EL (cell line): ENCODE measurements at places on chromosomes 16 and 17.
A peak's percentile ranks its signal among the peaks of the same experiment; 100 is the strongest.

DNA sequence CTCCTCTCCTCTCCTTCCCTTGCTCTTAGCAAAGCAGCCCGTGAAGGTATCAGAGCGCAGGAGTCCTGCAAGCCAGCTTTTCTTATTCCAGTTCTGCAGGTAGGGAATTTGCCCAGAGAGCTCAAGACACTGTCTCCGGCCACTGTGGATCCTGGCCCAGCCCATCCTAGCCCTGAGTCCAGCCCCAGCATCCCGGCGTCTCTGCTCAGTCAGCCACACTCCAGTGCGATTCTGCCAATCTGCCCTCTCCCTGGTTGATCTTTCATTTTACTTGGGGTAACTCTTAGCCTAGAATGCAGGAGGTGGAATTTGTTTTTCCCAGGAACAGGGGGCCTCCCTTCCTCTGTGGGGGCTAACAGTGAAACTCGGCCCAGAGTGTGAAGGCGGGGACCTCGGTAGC lies 176.9 kb upstream of the GSE1 start:
- DNase-seq = no peak

DNA sequence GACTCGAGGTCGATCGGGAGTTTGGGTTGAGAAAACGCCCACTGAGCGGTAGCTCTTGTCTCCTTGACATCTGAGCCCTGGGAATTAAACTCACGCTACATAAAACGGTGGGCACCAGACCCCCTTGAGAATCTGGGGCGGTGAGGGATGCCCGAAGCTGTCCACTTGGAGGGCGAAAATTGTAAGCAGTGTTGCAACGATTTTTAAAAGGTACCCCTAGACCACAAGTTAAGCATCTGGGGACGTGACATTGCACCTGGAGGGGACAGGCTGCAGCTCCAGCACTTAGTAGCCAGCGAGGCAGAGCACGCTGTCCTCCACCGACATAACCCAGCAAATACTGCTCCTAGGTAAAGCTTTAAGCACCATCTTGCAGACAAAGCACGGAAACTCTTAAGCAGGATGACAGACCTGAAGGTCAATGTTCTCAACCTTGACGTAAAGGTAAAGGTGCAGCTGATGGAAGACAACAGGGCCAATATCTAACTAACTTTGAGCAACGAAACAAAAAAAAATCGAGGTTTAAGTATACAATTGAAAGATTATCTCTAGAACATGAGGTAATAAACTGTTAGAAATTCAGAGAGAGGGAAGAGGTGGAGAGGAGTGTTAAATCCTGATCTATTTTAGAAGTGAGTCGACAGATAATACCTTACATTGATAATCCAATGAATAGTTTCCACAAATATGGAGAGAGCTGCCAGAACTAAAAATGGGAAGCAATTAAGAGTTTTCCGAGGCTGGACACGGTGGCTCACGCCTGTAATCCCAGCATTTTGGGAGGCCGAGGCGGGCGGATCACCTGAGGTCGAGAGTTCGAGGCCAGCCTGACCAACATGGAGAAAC lies 921 bp upstream of the CDR2 start:
- DNase-seq = no peak

GRCh38 chr16:87930456-87930855 lies 5.9 kb downstream of the CA5A start:
- no peak for DNase-seq

DNA sequence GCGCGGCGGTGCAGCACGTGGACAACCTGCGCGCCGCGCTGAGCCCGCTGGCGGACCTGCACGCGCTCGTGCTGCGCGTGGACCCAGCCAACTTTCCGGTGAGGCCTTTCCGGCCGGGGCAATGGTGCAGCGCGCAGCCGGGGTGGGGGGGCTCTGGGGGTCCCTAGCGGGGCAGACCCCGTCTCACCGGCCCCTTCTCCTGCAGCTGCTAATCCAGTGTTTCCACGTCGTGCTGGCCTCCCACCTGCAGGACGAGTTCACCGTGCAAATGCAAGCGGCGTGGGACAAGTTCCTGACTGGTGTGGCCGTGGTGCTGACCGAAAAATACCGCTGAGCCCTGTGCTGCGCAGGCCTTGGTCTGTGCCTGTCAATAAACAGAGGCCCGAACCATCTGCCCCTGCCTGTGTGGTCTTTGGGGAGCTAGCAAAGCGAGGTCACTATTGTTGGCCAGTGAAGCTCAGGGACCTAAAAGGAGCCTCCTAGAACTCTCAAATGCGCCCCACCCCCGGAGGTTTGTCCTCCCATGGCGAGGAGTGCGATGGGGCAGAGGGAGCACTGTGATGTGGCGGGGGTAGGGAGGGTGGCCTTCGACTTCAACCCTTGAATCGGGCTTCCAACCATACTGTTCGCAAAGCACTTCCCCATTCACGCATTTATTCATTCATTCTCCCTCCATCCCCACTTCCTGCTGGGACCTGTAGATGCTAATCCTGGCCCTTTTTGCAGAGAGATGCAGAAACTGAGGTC lies 770 bp downstream of the HBM start:
- DNase-seq = no peak

DNA sequence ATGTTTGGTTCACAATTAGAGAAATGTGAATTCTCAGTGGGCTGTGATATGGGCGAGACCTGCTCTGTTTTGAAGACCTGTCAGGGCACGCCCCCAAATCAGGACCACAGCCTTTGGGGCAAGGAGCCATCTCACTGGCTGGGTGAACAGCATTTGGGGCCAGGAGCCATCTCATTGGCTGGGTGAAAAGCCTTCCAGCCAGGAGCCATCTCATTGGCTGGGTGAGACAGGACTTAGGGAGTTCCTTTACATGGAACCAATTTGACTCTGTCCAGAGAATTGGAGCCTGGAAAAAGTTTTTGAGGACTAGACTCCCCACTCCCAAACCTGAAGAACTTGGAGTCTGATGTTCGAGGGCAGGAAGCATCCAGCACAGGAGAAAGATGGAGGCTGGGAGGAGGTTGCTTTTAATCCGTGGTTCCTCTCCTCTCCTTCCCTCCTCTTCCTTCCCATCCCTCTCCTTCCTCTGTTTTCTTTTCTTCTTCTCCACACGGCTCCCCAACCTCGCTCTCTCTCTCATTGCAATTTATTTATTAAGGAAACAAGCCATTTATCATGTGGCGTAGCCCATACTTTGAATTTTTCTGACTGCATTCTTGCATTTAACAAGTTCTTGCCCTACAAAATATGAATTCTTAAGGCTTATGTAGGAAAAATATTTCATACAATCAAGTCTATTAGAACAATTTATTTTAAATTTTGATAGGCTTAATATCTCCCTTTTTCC lies 19.7 kb downstream of the FOXL1 start:
- DNase-seq = peak; percentile 31

- peak; percentile 58 for DNase-seq
Observed at GRCh38 chr17:64103391-64104364, 26.3 kb downstream of the ERN1 start.

DNA sequence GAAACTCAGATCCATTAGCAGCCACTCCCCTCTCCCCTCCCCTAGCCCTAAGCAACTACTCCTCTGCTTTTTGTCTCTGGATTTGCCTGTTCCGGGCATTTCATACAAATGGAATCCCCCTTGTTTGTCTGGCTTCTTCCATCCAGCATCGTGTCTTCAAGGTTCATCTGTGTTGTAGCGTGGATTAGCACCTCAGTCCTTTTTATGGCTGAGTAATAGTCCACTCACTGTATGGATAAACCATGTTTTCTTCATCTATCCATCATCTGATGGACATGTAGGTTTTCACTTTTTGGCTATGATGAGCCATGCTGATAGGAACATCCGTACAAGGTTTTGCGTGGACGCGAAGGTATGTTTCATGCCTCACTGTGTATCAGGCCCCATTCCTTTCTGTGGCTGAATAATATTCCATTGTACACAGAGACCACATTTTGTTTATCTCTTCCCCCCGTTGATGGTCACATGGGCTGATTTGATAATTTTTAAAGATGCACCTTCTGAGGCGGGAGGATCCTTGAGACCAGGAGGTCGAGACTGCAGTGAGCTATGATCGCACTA lies 8.9 kb upstream of the GSE1 start:
- DNase-seq = no peak

DNA sequence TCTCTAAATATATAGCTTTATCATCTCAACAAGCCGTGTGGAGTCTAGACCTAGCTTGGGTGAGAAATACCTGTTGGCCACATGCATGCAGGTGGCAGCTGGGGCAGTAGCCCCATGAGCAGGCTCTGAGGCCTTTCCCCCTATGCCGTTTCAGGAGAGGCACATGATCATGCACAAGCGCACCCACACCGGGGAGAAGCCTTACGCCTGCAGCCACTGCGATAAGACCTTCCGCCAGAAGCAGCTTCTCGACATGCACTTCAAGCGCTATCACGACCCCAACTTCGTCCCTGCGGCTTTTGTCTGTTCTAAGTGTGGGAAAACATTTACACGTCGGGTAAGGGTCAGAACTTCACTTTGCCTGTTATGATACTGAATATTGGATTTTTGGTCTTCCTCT lies 16.7 kb upstream of the CARMIL2 start:
- DNase-seq = no peak

- no peak for DNase-seq
Observed at GRCh38 chr16:49120631-49121030, 161.0 kb downstream of the CBLN1 start.

- no peak for DNase-seq
Observed at GRCh38 chr17:66355510-66355909, 53.1 kb downstream of the PRKCA start.

- DNase-seq = no peak
Observed at GRCh38 chr16:56288019-56288418, 96.7 kb downstream of the GNAO1 start.

GRCh38 chr16:75485230-75486013 lies 9.8 kb downstream of the CHST6 start:
- DNase-seq = no peak

DNA sequence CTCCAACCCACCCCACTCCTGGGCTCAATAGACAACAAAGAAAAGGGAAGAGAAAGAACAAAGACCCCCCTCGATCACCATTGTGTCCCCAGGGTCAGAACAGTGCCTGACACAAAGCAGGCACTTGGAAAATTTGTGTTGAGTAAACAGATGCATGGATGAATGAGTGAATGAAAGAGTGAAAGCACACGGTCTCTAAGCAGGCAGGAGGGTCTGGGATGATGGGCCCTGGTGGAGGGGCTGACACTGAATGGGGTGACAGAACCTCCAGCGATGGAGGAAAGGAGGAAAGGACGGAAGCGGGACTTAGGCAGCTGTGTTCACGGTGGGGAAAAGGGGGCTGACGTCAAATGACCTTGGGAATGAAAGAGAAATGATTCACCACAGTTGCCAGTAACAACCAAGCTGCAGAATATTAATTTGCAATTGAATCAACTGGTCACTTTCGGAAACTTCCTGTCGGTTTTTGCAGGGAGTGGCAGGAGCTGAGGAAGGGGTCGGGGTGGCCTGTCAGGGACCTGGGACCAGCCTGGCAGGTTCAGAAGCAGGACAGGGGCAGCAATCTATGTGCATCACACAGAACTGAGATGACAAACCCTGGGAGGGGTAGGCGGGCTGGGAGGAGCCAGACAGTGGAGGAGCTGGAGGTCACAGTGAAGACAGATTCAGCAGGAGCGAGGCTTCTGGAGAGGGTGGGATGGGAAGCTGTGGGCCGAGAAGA lies 6.7 kb upstream of the GAST start:
- DNase-seq = peak; percentile 59

DNA sequence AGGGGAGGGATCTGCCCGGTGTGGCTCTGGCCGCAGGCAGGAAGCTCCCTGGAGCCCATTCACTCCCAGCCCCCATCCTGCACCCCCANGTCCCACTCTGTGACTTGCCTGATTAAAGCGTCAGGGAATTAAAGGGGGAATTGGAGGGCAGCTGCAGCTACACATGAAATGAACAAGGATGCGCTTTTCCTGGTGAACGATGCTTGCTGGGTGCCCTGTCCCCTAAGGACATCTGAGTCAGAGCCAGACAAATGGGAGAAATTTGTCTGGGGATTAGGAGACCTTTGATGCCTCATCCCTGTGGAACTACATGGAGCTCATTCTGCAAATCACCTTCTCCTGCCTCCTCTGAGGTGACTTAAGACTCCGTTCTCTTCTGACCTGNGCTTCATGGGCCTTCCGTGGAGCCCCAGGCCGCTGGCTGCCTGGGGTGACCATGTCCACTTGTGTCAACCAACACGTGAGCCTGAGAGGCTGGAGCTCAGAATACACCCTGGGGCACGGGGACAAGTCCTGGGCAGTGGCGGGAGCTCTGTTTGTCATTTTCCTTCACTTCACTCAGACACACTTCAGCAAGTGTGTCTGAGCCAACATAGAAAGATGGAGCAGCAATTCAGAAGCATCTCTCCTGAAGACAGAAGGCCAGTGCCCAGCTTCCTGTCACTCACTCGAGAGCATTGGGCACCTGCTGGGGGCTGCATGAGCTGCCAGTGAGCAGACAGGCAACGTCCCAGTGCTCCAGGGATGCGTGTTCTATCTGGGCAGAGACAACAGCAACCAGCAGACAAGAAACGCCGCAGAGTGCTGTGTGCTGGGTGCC lies 54.1 kb downstream of the METRNL start:
- DNase-seq = peak; percentile 71

DNA sequence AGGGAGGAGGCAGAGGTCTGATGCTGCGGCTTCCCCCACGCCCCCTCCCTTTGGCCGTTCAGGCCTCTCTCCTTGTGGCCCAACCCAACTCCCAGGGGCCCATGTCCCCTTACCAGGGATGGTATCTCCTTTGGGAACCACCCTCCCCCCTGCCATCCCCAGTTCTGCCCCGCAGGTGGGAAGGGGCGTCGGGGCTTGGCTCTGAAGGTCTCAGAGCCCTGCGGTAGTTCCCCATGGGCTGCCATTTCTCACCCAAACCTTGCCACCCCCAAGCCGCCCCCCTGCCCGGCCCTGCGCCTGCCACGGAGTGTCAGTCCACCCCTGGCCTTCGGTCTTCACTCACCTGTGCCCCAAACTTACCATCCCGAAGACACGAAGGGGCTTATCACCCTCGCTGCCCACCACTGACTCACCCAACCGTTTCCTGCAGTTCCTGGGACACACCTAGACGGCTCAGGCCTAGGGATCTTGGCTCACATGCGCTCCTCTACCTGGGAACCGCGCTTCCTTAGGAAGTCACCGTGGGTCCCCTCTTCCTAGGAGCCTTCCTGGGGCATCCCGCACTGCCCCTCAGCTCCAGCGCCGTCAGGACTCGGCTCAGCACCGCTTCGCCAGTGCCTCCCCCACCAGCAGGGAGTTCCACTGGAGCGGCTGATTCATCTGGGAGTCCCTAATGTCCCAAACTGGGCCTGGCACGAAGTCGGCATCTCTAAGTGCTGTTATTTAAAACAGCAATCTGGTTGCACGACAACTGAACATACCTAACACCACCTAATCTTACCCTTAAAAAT lies 1.1 kb upstream of the DOC2A start:
- no peak for DNase-seq

GRCh38 chr16:57133031-57133430 lies 40.6 kb downstream of the CPNE2 start:
- DNase-seq = no peak
